ENCODE measurements at places on chromosomes 12 and 14.

- peak; percentile 16 for DNase-seq
Measured at GRCh38 chr14:72975770-72976169, 49.5 kb downstream of the DCAF4 start.

DNA sequence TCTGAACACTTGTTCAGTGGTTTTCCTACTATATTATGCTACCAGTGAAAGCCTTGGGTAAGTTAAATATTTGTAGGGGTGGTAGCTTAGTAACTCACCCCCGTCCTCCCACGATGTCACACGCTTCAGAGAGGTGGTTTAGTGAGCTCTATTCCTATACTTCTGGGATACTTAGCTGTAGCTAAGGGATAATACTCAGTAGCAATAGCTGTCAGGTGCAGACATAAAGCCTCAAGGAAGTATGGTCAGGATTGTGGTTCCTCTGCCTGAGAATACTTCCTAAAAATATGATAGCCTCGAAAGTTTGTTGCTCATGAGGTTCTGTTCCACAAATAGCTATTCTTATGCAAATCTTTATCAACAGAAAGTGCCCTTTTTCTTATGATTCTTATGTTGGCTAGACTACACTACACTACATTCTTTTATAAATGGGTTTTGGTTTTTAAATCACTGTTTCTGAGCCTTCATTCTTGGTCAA is 11.9 kb downstream of the DLST start:
- no peak for DNase-seq

DNA sequence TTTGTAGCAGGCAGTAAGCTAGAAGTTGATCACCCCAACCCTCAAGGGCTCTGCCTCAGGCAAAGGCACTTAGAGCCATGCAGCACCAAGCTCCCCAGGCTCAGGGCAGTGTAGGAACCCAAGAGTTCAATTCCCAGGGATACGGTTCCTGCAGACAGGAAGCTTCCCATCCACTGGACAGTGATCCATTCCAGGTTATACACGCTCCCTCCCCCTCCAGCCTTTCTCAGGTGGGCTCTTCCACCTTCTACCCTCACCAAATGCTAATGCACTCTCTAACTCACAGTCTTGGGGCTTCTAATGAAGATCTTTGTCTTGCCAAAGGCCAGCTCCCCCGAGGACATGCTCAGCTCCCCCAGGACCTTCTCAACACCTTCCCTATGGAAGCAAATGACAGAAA is 12.7 kb downstream of the MYO1A start:
- DNase-seq = no peak

DNA sequence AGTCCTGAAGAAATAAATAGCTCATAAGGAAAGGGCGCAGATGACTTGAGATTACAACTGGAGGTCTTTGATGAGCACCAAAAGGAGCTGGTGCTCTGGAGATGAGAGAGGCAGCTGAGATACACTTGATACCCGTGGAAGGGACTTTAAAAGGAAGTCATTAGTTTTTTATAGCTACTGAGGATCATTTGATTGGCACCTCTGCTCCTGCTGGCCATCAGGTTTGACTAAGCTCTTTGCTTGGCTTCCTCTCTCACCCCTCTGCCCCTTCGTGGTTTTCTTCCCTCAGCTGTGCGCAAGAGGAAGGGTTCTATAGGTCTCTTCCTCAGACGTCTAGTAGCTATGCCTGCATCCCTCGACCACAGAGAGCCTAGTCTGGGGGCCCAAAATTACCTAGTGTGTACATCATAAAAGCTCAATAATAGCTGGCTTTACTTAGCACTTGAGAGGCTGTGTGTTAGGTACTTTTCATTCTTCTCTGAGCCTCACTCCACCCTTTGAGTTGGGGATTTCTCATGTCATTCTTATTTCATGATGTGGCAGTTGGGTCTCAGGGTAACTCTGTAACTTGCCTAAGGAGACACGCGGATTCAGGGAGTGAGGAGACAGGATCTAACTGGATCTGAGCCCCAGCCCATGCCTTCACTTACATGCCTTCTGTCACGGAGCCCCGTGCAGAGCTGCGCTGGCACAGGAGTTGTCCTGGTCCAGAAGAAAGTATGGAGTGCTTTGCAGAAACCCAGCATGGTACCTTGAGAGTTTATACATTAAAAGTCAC is 68.4 kb upstream of the ASPG start:
- DNase-seq = peak; percentile 46

- DNase-seq = no peak
Measured at GRCh38 chr12:64412459-64412858, 8.3 kb downstream of the XPOT start.

GRCh38 chr12:2664721-2665577 is 129.8 kb upstream of the FKBP4 start:
- no peak for DNase-seq

DNA sequence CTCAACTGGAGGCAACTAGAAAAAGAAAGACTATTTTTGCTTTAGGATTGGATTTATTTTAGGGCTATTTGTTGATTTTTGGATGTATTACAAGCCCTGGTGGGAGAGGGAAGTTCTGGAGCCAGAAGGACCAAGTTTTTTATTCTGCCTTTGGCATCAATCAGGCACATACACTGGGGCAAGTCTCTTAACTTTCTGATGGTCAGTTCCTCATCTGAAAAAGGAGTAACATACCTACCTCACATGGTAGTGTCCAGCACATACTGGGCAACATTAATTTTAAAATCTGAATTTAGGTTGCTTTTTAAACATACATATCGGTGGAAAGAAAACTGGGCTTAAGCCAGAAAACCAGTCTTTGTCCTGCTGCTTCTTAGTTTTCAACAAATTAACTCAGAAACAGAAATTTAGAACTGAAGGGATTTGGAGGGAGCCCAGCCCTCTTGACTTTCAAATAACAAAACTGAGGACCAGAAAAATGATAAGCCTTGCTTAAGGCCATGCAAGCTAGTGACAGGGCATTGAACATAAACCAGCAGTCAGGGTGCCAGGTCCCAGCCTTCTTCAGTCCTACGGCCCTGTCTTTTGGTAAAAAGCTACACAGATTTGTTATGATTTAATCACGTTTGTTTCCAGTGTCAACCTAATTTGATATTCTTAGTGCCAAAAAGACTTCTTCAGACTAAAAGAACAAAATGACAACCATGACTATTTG is 90.2 kb upstream of the SLC38A2 start:
- no peak for DNase-seq

- DNase-seq = no peak
Measured at GRCh38 chr12:82174936-82175335, 183.3 kb downstream of the CCDC59 start.

DNA sequence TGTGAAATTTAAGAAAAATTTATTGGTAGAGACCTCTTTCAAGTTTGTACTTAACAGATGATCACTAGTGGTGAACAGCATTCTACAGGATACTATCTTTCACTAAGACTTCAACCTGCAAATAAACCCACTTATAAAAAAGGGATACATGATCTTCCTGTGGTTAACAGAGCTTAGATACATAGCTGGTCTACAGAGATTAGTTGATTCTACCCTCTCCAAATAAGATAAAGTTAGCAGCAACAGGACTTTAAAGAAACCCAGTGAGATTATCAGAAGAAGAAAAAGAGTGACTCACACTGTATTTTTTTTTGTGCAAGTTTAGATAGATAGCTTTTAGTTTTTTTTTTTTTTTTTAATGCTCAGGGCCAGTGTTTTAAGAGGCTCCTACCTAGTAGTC is 34.5 kb downstream of the USP44 start:
- no peak for DNase-seq

GRCh38 chr12:117437516-117438255 is 76.3 kb upstream of the NOS1 start:
- no peak for DNase-seq

DNA sequence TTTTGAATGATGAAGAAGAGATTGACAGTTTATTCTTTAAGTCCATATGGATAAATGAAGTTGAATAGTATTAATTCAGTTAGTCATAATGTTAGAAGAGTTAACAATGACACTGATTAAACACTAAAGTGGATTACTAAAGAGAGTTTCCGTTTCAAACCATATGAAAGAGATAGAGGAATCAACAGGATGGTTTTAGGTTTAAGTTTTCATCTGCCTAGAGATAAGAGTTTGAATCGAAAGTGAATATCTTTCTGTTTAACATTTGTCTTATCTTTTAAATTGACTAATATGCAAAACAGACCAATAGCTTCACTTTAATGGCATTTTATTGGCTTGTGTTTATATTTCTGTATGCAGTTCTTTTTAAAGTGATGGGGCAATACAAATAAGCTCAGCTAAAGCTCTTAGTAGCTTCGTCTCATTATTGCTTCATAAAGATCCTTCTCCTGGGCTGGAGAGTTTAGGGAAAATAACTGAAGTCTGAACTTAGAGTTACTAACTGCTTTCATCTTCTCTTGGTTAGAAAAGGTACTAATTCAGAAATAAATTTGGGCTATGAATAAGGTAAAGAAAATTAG is 66.0 kb downstream of the MIPOL1 start:
- DNase-seq = no peak

DNA sequence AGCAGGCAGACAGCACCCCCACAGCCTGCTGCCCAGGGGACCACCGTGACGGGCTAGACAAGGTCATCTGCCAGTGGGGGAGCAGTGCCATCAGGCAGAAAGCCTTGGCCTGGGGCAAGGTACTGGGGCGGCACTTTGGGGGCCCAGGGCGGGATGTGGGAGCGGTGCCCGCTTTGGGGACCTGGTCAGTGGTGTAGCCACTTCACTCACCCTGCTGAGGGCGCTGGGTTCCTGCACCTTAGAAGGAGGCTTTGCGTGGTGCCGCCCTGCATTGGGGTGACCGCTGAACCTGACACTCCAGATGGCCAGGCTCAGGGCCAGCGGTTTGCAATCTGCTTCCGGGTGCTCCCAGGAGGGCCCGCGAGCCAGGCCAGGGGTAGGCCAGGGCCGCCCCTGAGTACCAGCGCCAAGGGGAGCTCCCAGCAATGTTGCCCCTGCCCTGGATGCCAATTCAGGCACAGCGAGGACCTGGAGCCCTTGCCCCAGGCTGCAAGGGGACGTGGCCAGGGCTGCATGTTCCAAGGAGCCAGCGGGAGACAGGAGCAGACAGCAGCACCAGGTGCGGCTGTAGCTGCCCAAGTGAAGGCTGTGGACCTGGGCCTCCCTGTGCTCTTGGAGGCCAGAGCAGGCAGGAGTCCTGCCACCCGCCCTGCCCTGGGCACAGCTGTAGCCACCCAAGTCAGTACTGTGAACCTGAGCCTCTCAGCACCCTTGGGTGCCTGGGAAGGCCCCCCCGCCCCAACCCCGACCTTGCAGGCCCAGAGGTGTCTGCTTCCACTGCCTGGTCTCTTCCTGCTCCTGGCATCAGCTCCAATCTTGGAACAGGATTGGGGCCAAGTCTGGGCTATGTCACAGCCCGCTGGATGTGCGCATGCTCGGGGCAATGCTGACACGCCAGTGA is 550.7 kb downstream of the SLC6A15 start:
- no peak for DNase-seq

DNA sequence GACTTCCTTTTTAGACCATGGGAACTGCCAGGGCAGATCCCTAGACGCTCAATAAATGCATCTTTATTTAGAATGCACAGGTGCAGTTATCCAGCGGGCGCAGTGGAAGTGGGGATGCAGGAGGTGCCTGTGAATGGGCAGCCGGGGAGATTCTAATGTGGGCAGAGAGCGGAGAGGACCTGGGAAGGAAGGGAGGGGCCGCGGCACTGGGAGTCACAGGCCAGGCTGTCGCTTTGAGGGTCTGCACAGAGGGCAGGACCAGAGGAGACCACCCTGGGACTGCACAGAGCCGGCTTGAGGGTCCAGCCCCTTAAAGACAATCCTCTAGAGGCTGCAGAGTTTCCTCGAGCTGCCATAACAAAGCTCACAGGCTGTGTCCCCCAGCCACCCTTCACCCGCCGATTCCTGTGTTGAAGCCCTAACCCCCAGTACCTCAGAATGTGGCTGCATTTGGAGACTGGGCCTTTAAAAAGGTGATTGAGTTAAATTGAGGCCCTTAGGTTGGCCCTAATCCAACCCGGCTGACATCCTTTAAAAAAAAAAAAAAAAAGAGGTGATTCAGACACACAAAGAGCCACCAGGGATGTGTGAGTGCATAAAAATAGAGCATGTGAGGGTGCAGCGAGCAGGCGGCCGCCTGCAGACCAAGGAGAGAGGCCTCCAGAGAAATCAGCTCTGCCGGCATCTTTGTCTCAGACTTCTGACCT is 44.4 kb upstream of the PPP2R5C start:
- DNase-seq = no peak

GRCh38 chr12:117093918-117094630 is 5.1 kb downstream of the TESC start:
- DNase-seq = no peak

- DNase-seq = no peak
Measured at GRCh38 chr14:102986810-102987579, 64.5 kb downstream of the AMN start.

DNA sequence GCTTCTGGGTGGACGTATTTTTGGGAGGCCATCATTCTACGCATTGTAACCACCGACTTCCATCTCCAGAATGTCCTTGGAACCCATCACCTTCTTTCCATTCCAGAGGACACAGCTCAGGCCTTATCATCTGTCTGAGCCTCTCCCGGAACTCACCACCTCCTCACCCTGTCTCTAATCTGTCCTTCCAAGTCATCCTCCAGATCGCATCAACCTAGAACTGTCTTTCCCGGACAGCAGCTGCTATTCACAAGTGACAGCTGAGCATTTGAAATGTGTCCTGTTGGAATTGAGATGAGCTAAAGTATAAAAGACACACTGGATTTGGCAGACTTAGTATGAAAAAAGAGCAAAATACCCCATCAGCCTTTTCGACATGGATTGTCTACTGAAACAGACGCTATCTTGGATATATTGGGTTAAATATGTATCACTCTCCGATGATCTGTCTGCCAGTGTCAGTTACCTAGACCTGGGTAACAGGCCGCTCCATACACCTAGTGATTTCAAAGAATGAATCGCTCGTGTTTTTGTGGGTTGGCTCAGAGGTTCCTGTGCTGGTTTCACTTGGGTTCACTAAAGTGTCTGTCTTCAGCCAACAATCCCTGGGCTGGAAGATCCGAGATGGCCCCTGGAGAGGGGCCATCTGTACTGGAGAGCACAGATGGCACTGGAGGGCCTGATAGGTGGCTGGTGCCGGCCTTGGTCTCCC is 104.4 kb upstream of the RFLNA start:
- DNase-seq = no peak

- no peak for DNase-seq
Measured at GRCh38 chr12:53231671-53231920, 413 bp downstream of the RARG start.

- no peak for DNase-seq
Measured at GRCh38 chr14:61051051-61051450, 70.0 kb downstream of the SLC38A6 start.

DNA sequence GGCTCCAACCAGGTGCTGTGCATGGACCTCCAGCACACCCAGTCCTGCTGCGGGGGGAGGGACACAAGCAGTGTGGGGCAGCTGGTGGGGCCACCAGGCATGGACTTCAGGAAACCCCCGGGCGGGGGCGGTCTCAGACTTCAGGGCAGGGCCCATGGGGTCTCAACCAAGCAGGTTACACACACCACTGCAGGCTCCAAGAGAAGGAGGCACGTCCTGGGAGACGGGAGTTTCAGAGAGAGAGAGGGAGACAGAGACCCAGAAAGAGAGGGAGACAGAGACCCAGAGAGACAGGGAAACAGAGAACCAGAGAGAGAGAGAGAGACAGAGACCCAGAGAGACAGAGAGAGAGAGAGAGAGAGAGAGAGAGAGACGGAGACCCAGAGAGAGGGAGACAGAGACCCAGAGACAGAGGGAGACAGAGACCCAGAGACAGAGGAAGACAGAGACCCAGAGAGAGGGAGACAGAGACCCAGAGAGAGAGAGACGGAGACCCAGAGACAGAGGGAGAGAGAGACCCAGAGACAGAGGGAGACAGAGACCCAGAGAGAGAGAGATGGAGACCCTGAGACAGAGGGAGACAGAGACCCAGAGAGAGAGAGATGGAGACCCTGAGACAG is 128.9 kb downstream of the NCOR2 start:
- no peak for DNase-seq

All from ACHN (cell line).